ENCODE measurements at places on chromosomes 7 and 10. TPM values are rescaled to one million over a fixed set of nuclear protein-coding genes. Genes with fewer than 3 reads are reported as not detected.

- DNase-seq, result peak; percentile 11
Observed at GRCh38 chr7:24706211-24707170, 50.8 kb downstream of the GSDME start.

- peak; percentile 50 for DNase-seq
Observed at GRCh38 chr7:1123715-1124114, 35.8 kb downstream of the GPER1 start.

GRCh38 chr7:2924866-2925840 is 81.0 kb upstream of the GNA12 start:
- DNase-seq, result no peak

DNA sequence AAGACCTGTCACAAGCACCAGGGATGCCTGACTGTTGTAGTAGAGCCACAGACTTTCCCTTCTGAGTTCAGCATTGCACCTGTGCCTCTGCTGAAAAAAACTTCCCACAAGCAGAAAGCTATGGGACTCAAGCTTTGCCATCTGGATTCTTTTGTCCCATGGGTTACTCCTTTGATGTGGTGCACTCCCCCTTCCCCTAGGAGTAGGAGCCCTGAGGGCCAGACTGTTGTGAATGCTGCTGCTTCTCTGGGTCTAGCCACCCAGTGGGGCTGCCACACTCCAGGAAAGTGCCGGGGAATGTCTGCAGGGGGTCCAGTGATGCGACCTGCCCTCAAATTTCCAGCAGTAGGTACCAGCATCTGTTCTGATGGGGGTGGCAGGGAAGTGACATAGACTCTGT is 11.7 kb downstream of the CASP7 start:
- no peak for DNase-seq

DNA sequence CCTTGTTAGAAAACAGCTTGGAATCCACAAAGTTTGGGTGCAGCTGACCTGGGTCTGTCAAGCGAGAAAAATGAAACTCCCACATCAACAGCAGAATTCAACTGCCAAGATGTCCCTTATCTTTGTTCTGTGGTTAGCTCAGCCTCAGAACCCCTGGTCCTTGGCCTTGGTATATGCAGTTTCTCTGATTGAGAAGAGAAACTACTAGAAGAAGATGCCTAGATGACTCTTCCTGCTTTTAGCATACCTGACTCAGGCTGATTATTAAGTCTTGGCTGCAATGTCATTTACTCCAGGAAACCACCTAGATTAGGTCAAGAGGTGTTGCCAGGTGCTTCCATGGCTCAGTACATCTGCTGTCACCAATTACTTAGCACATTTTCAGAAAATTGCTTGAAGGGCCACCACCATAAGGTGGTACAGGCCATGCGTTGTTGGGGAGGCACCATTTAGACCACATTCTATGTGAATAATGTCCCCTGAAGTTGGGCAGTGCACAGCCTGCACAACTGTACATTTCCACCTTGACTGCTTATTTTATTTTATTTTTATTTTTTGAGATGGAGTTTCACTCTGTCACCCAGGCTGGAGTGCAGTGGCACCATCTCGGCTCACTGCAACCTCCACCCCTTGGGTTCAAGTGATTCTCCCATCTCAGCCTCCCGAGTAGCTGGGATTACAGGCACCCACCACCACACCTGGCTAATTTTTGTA is 59.4 kb upstream of the ZNF438 start:
- DNase-seq, result no peak

DNA sequence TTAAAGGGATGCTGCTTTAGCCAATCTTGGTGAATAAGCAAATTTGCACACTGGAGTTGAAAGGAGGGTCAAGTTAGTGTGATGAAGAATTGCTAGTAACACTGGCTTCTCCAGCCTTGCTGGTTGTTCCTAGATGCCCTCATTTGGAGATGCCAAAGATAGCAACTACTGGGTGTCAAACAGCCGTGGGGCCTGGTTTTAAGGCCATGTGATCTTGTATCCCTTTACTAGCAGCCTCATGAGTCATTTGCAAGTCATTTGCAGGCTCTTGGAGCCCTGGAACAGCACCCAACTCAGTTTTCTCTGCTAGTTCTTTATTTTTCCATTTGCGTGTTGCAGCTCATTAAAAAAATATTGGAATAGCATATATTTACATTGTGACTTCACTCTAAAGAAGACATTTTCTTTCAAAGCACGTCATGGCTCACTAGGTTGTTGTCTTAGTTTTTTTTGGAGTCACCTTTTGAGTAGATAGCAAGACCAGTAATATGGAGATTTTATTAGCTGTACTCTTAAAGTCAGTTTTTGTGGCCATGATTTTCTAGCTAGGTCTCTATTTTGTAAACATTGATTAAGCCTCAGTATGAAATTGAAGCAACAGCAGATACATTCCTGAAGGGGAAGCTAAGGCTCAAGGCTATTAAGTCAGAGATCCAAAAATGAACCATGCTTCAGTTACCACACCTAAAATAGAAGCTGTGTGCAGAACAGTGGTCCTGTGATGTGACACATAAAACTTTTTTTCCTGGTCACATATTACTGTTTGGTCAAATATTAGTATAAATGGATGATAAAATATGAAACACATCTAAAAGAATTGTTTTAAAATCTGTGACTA is 1.3 kb downstream of the LSMEM1 start:
- no peak for DNase-seq

DNA sequence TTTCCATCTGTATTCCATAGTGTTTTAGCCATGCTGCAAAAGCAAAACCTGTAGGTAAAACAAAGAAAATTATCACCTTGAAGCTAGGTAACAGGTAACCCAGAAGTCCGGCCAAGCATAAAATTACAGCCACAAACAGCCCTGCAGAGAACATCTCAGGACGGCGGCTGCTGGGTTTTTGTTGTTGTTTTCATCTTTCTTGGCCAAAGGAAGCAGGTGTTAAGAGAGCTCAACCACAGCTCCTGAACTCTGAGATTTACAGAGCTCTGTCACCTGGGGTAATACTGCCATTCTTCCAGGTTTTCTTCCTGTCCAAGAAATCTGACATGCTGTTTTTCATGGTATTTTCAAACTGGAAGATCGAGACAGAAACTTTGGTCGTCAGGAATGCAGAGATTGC is 847 bp upstream of the SCIN start:
- DNase-seq, result no peak

The OR2A5 gene
- not detected for total RNA-seq

GRCh38 chr7:39609113-39609934 is 14.0 kb upstream of the RALA start:
- DNase-seq, result no peak

All from cerebellum (tissue), 4 donors.